ENCODE measurements at places on chromosomes 4 and X.

- no peak for DNase-seq
Measured at GRCh38 chr4:74692972-74693371, 101.4 kb downstream of the BTC start.

GRCh38 chr4:45539142-45539814, 584.6 kb downstream of the GABRG1 start:
- DNase-seq: no peak

DNA sequence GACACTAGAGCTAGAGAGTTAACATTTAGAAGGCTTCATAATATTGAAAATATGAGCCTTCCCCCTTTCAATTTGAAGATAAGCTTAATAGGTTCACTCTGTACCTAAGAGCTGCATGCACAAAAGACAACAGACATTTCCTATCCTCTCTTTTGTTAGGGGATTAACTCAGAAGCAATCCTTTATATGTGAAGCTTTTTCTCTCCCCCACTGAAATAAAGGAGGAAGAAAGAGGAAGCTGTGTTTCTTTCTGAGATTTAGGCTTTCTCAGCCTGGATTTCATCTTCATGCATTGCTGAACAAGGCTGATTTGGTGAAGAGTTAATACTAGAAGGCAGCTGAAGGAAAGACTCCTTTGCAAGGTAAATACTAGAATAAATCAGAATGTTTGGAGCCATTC, 21.0 kb upstream of the CABS1 start:
- no peak for DNase-seq

DNA sequence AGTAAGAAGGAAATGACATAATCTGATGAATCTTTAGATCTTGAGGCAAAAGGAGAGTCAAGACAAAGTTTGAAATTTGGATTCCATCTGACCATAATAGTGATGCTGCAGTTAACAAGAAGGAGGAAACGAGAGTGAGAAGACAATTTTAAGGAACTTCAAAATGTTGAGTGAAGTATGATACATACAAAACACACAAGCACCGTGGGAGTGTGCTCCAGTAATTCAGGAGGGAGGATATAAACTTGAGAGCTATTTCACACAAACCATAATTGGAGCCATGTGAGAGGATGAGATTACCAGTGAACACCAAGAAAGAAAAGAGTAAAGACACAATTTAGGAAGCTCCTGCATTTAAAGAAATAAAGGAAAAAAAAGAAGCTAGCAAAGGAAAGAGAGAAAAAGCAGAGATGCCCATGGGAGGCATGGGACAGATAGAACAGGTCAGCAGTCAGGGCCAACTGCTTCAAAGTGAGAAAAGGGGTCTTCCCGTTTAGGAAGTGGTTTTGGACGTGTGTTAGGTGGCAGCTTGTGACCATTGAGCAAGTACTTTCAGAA, 150.7 kb upstream of the SLC7A11 start:
- no peak for DNase-seq
